D341Med (cell line): ENCODE measurements at places on chromosomes 4 and X.

- DNase-seq = no peak
These were observed 58.1 kb downstream of the RPS3A start for GRCh38 chr4:151157543-151157942.

DNA sequence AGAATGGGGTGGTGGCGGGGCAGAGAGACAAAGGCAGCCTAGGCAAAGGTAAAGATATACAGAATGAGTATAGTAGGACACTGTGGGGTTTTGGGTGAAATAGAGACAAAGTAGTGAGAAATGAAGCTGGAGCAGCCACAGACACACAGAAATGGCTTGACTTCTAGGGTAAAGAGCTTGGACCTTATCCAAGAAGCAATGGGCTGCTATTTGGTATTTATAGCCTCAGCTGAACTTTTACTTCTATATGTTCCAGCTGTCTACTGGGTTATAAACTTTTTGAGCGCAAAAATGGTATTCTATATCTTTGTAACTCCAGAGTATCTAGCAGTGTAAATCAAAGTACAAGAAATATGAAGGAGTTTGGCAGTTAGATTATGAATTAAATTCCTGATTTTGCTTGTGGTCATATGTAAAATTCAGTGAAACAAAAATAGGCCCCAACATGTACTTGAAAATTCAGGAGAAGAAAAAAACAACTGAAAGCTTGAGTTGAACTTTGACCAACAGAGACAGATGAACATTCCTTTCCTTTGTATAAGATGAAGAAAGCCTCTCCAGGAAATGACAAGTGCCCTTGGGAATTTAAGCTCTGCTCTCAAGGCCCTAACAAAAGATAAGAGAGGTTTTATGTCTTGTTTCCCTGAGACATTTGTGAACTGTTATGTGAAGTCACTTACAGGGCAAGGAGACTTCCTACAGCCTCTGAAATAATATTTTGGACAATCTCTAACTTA, 354.1 kb downstream of the CHIC1 start:
- DNase-seq = no peak

DNA sequence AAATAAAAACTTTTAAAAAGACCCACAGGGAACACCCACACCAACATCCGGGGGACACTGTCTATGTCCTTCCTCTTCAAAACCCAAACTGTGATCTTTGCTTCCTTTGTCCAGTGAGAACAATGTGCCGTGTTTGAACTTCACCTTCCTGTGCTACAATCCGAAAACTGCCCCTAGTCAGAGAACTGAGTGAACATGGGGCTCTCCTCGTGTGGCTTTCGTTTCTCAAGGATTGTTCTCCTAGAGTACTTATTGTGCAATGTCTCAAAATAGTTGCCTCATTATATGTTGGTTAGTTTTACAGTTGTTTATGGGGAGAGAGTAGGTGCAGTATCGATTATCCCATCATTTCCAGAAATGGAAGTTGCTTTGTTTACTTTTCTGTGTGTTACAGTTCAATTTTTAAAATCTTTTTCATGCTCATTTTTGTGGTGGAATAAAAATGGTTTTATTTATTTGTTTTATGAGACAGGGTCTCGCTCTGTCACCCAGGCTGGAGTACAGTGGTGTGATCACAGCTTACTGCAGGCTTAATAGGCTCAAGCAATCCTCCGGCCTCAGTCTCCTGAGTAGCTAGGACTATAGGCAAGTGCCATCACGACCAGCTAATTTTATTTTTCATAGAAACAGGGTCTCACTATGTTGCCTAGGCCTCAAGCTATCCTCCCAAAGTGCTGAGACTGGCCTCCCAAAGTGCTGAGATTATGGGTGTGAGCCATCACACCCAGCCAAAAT, 29.9 kb downstream of the RBMX start:
- no peak for DNase-seq

- no peak for DNase-seq
These were observed 5.1 kb downstream of the DTHD1 start for GRCh38 chr4:36286481-36286871.

GRCh38 chrX:57915680-57916079, 5.4 kb upstream of the ZXDA start:
- no peak for DNase-seq

- DNase-seq = no peak
These were observed 318.3 kb upstream of the MAGEB18 start for GRCh38 chrX:25819879-25820278.

DNA sequence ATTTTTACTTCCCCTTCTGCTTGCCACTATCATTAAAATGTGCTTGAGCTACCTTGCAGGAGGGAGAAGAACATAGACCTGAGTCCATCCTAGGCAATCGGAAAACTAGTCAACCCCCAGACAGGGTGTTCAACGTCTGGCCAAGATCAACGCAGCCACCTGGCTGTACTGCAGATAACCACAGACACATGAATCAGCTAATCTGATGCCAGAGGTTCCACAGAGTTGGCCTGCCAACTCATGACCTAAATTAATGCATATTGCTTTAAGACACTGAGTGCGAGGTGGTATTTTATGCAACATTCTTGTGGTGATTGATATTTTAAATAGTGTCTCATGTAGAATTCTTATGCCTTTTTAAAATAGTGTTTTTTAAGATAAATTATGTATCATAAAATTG, 1283.8 kb upstream of the PABPC4L start:
- DNase-seq = peak; percentile 15
